CD4-positive, alpha-beta T cell treated with Interferon gamma for 1 hour (primary cell): ENCODE measurements at places on chromosomes 7 and 10.

GRCh38 chr7:137657476-137658189, 189.1 kb downstream of the DGKI start:
- no peak for DNase-seq

GRCh38 chr7:139909379-139910050, 80.5 kb downstream of the TBXAS1 start:
- no peak for DNase-seq

DNA sequence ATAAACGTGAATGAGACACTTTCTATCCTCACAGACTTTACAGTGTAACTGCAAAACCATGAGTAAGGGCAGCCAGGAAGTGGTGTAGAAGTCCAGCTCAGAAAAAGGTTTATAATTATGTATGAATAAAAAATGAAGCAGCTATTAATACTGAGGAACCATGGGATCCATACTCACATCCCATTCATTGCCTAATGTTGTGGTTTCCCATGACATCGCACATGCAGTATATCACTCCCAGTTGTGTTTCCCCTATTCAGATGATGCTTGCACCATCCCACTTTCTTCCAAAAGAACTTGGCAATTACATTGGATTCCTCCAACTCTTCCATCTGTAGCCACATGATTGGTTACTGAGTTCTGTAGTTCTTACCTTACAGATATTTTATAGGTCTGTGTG, 74.5 kb upstream of the SEMA3D start:
- no peak for DNase-seq

DNA sequence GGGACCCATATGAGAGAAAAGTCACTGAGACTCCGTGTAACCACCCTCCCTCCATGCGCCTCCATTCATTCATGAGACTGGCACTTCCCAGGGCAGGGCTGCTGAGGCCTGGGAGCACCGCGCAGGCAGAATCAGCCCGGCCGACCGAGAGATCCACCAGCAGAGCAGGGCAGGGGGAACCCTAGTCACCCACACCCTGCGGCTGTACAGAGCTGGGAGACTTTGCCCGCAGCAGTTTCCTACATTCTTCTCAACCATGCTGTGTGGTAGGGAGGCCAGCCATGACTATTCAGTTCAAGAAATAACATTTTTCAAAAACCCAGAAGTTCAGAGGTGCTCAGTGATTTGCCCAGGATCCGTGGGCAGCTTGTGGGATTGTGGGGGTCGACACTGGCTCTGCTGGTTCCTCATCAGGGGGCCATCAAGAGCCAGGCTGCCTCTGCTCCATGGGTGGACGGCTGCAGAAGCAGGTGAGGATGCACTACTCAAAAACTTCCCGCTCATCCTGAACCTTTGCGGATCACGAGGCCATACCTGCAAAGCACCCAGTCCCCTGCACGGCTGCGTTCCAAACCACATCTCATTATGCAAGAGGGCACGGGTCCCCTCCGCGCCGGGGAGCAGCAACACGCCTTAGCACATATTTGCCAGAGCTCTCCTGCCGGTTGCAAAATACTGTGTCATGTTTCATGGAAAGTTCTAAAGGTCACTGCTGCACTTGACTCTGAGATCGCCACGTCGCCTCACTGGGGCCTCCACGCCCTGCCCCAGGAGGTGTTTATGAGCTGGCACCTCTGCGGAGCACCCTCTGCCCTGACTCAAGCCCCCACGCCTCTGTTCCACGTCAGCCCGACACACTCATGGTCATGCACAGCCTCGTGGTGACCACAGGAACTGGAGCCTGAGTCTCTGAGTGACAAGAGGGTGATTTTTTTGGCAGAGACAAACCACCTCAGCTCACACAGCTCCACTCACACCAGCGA, 132.0 kb downstream of the PRKAG2 start:
- DNase-seq = peak; percentile 71

DNA sequence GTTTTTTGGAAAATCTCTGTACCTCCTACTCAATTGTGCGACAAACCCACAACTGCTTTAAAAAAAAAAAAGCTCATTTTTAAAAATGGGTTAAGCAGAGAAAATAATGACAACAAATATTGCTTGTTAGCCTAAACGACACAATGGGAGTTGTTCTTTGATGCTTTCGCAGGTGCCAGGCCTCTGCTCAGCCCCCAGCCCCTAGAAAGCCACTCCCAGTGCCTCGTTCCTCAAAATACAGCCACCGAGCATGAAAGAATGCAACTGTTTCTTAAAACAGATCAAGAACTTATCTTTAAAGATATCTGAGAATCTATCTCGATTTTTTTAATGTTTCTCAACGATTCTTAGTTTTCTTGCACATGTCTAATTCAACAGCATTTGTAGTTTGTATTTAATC, 85.2 kb upstream of the PFKP start:
- DNase-seq = no peak

DNA sequence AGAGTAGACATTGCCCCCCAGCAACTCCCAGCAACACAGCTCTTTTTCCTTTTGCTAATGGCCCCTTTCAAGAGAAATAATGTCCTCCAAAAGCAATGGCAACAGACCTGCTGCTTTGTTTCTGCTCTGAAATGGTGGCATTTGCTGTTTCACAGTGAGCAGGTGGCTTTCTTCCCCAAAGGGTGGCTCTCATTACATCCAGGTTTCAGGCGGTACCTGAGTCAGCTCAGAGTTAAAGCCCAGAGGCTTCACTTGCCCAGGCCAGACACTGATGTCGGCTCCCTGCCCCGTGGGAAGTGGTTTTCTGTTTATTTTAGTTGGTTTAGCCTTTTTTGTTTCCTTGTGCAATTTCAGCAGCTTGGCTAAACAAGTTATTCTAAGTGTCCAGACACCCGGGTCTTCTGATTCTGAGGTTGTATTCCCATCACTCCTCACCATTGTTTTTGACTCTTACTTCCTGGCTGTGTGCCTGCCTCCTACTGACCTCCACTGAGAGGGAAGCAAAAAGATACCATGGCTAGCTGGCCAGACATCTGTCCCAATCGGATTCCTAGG, 7.8 kb upstream of the ATOH7 start:
- no peak for DNase-seq

DNA sequence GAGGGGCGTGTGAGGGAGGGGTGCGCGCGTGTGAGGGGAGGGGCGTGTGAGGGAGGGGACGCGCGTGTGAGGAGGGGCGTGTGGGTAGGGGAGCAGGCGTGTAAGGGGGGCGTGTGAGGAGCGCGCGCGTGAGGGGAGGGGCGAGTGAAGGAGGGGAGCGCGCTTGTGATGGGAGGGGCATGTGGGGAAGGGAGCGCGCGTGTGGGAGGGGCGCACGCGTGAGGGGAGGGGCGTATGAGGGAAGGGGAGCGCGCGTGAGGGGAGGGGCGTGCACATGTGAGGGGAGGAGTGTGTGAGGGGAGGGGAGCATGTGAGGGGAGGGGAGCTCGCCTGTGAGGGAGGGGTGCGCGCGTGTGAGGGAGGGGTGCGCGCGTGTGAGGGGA, 19.1 kb downstream of the MXI1 start:
- peak; percentile 82 for DNase-seq

GRCh38 chr7:73833251-73833919, 2.6 kb downstream of the CLDN4 start:
- no peak for DNase-seq

- peak; percentile 71 for DNase-seq
These were observed 7.8 kb downstream of the HPS6 start for GRCh38 chr10:102072673-102073527.

- DNase-seq = no peak
These were observed 259.5 kb downstream of the PLXDC2 start for GRCh38 chr10:20075713-20076112.

DNA sequence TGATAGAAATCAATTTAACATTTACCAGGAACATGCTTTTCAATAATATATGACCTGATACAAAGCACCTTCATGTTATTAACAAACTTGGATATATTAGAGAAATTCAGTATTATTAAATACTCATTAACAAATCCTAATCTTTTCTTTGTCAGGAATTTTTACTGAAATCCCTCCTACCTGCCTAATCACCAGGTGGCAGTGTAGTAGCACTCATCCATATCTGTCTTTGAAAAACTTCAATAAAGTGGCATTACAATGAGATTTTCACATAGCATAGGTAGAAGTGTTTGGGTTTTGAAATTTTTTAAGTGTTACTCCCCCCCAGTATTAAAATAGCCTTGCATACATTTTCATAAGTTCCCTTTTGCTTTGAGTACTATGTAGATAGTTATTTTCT, 1246.6 kb upstream of the LRRN3 start:
- no peak for DNase-seq

DNA sequence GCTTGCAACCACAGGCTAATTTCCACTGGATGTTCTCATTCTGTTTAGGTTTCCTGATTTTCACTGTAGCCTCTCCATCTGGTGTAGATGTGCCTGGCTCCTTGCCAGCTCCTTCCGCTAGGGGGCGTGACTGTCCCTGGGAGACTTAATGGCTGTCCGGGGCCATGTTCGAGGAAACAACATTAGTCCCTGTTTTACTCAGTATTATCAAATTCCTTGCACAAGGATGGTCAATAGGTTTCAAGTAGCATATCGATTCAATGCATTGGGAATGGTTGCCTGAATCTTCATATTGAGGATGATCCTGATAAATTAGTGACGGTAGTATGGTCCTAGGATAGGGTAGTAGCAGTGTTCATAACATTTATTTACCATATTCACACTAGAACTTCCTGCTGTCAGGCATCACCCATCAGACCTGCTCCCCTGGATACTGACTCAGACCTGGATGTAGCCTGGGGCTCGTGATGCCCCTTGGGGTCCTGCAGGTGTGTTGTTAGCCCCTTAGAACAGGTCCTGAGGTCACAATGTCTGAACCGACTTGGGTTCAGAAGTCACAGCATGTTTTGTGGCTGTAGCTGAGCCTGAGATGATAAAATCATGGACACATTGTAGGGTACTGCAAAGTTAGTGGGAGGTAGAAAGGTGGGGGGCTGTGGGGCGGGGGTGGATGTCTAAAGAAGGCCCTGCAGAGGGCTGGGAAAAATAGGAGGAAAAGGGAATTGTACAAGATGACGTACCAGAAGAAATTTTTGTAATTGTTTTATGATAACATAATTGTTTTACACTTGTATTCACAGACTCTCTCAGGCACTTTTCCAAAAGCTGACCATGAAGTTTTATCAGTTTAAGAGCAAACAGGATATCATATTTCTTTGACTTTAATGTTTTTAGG, 8.9 kb upstream of the EXOC6 start:
- peak; percentile 16 for DNase-seq

GRCh38 chr10:96053985-96054384, 10.6 kb downstream of the CCNJ start:
- DNase-seq = no peak

DNA sequence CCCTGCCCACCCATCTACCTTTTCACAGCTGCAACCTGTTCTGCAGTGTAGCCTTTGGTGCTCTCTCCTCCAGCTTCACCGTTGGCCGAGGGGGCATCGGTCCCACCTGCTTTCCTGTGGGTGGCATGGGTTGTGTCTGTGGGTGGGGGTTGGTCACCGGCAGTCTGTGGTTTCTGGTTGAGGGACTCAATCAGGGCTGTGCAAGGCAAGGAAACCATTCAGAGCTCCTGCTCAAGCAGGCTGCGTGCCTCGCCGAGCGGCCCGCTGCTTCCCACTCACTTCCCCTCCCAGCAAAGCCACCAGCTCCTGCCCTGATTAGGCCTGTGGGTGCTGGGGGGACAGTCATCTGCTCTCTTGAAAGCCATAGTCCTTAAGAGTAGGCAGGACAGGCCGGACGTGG, 9.8 kb downstream of the DNAJB12 start:
- no peak for DNase-seq

DNA sequence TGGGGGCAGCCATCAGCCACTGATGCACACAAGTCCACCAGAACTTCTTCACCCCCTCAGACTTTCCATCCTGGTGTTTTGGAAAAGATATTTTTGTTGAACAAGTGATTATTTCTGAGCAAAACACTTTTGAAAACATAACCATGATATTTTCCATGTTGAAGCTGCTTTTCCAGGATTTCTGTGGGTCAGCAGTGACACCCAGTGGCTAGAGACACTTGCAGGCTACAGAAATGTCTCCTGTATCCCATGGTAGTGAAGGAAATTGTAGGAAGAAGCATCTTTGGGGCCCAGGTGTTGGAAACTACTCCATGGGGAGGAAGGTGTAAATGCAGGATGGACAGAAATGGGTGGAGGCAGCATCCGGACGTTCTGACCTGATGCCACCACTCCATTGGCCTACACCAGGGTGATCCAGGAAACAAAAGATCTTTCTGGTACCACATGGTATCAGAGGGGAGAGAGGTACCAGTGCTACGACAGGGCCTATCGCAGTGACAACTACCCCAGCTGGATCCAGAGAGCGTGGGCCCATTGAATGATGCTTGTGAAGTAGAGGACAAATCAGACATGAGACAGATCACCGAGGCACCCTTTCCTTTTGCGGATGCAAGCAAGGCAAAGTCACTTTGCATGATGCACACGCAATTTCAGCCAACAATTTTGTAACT, 111.7 kb upstream of the COBL start:
- DNase-seq = no peak

DNA sequence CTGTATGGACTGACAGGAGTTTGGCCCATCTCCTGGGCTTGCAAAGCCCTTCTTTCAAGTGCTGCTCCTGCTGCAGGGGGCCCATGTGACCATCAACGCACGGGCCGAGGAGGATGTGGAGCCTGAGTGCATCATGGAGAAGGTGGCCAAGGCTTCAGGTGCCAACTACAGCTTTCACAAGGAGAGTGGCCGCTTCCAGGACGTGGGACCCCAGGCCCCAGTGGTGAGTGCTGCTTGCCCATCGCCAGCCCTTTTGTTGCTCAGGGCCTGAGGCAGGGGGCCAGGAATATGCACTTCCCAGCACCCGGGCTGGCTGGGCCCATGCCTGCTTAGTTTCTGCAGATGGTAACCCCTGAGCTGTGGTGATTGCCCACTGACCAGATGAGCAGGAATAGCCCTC, 8.7 kb downstream of the PGAM2 start:
- no peak for DNase-seq

- no peak for DNase-seq
These were observed 24.9 kb downstream of the COL28A1 start for GRCh38 chr7:7510794-7511193.

DNA sequence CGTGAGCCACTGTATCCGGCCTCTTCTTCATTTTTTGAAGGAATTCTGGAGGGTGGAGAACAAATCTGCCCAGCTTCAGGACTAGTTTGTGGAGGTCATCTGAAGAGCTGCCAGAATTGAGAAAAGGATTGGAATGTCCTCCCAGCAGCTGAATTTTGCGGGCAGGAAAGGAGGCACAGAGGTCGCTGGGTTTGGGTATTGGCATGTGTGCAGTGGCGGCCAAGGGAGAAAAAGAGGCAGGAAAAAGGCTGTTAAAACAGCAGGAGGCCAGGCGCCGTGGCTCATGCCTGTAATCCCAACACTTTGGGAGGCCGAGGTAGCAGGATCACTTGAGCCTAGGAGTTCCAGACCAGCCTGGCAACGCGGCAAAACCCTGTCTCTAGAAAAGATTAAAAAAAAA, 80.4 kb downstream of the HIP1 start:
- DNase-seq = no peak

- no peak for DNase-seq
These were observed 13.4 kb downstream of the TMEM209 start for GRCh38 chr7:130191791-130192190.

DNA sequence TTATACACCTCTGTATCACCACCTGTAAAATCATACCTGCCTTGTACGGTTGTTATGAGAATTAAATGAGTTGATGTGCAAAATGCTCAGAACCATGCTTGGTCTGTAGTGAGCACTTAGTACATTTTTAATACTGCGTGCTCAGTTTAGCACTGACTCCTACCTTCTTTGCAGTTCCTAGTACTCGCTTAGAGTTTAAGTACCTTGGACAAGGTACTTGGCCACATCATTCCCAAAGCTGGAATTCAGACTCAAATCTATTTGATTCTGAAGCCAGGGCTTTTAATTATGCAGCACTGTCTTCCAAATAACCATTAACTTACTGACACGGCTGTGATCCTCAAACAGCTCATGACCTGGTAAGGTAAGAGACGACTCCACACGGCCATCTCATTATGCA, 100.0 kb upstream of the AGK start:
- DNase-seq = no peak
